ENCODE measurements at places on chromosomes 6 and 20.

DNA sequence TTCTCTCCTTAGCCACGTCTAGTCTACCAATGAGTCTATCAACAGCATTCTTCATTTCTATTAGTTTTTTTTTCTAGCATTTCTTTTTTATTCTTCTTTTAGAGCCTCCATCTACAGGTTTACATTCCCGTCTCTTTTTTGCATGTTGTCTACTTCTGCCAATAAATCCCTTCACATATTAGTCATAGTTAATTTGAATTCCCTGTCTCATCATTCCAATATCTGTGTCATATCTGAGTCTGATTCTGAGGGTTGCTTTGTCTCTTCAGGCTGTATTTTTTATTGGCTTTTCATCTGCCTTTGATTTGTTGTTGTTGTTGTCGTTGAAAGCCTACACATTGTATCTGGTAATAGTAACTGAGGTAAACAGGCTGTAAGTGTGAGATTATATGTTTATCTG lies 104.6 kb downstream of the HMGCLL1 start:
- DNase-seq = no peak

- DNase-seq = peak; percentile 18
Observed at GRCh38 chr6:14903176-14904038, 342.5 kb upstream of the JARID2 start.

GRCh38 chr20:63881451-63882226 lies 13.3 kb upstream of the DNAJC5 start:
- no peak for DNase-seq

GRCh38 chr6:133833949-133834359 lies 55.0 kb upstream of the TCF21 start:
- DNase-seq = no peak

DNA sequence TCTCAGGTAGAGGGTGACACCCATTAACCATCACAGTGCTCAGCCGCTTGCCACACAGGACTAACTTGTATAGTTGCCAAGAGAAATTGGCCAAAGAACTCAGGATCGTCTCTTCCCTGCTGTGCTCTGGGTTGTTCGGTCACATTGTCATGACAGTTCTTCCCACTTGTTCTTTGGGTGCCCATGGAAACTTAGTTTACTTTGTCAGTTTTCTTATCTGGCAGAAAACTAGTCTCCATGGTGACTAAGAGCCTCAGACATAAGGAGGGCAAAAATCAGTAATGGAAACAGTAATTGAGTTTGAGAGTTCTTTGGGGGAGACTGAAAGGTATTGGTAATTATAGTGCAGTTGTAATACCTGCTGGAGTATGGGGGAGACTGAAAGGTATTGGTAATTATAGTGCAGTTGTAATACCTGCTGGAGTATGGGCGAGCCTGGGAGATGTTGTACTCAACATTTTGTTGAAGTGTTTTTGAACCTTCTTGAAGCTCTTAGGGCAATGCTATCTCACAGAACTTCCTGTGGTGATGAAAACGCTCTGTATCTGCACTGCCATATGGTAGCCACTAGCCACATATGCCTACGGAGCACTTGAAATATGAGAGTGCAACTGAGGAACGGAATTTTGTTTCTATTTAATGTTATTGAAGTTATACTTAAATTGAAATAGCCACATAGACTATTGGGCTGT lies 95.2 kb upstream of the HDGFL1 start:
- DNase-seq = no peak

DNA sequence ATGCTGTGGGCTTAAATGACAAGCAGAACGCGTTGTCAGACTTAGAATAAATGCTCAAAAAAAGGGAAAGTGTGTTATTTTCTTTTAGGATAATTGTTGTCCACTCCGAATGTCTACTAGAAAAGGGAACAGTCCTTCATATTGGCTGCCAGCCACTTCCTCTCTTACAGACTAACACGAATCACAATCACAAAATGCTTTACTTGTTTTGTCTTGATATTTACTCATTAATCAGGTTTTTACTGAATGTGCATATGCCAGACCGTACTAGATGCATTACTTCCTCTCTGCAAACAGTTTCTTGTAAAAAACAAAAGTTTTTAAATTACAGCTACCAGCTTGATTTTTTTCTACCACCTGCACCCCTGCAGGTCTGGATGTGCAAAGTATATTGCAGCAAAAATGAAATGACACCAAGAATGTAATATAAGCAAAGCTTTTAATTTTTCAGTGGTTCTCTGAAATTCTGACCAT lies 821 bp downstream of the DHX35 start:
- no peak for DNase-seq

GRCh38 chr6:70376628-70377027 lies 36.7 kb upstream of the FAM135A start:
- DNase-seq = no peak

- DNase-seq = no peak
Observed at GRCh38 chr20:17202673-17203072, 24.2 kb upstream of the PCSK2 start.

- no peak for DNase-seq
Observed at GRCh38 chr6:1838604-1839213, 229.0 kb downstream of the FOXC1 start.

- no peak for DNase-seq
Observed at GRCh38 chr6:47922391-47922790, 140.6 kb downstream of the OPN5 start.

- no peak for DNase-seq
Observed at GRCh38 chr6:74749211-74750147, 456.4 kb downstream of the COL12A1 start.

- DNase-seq = no peak
Observed at GRCh38 chr6:138263963-138264362, 45.7 kb upstream of the PBOV1 start.

DNA sequence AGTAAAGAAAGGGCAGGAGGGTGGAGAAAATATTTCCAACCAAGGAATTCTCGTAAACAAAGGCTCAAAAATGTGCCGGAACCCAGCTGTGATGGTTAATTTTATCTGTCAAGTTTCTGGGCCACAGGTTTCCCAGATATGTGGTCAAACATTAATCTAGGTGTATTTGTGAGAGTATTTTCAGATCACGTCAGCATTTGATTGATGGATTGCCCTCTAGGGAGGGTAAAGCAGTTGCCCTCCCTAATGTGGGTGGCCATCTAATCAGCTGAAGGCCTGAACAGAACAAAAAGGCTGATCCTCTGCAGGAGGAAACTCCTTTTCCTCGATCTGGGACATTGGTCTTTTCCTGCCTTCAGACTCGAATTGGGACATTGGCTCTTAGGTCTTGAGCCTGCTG lies 298.7 kb upstream of the TCF21 start:
- DNase-seq = no peak

DNA sequence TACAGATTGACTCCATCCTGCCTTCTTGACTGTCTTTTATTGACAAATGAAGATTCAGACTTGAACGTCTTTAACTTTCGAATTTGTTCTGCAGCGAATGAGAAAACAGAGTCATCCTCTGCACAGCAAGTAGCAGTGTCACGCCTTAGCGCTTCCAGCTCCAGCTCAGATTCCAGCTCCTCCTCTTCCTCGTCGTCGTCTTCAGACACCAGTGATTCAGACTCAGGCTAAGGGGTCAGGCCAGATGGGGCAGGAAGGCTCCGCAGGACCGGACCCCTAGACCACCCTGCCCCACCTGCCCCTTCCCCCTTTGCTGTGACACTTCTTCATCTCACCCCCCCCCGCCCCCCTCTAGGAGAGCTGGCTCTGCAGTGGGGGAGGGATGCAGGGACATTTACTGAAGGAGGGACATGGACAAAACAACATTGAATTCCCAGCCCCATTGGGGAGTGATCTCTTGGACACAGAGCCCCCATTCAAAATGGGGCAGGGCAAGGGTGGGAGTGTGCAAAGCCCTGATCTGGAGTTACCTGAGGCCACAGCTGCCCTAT lies 12.2 kb downstream of the BRD2 start:
- no peak for DNase-seq

DNA sequence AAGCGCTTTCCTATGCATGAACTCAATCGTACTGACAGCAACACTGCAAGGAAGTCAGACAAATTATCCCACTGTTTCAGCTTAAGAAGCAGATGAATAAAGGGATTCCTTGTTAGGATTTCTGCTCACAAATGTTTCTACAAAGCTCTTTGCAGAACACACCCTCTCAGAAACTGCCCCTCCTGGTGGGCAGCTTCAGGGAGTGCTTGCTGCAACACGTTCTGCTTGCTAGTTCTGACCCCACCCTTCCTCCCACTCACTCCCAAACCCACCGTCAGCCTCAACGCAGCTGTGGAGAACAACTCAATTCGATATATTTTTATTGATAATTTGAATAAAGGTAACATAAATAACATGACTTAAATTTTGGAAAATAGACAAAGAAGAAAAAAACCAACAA lies 250.8 kb upstream of the PRDM1 start:
- peak; percentile 26 for DNase-seq

GRCh38 chr20:37475252-37475651 lies 45.8 kb upstream of the NNAT start:
- DNase-seq = no peak

- no peak for DNase-seq
Observed at GRCh38 chr6:136095986-136096385, 154.1 kb downstream of the MTFR2 start.

DNA sequence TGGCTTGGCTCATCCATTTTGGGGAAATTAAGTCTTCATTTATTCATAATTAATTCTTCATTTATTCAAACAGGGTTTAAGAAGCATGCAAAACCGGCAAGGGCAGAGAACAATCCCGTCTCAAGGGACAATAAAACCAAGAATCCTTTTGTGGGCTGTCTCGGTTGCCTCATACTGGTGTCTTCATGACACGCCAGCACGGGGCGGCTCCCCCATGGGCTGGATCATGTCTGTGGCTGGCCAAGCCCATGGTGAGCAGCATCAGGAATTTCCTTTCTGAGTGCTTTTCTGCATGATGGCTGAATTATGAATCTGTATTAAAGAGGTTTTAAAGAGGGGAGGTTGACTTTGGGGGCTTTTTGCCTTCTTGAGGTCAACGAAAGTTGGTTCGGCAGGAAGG lies 38.3 kb upstream of the DUSP22 start:
- DNase-seq = no peak

- no peak for DNase-seq
Observed at GRCh38 chr20:49597825-49598395, 30.0 kb upstream of the PTGIS start.

- DNase-seq = no peak
Observed at GRCh38 chr20:480044-480443, 17.7 kb upstream of the TBC1D20 start.

DNA sequence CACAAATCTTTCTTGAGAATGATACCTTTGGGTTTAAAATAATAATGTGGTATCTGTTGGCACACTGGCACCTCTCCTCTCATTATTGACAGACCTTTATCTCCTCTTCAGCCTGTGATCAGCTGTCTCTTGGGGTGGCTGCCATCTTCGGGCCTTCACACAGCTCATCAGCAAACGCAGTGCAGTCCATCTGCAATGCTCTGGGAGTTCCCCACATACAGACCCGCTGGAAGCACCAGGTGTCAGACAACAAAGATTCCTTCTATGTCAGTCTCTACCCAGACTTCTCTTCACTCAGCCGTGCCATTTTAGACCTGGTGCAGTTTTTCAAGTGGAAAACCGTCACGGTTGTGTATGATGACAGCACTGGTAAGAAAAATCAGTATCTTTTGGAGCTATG lies 232.8 kb downstream of the GRIK2 start:
- DNase-seq = no peak

GRCh38 chr20:48823960-48824498 lies 3.8 kb downstream of the PREX1 start:
- peak; percentile 88 for DNase-seq

- no peak for DNase-seq
Observed at GRCh38 chr6:144063246-144063743, 32.1 kb downstream of the SF3B5 start.

- DNase-seq = no peak
Observed at GRCh38 chr20:22908437-22908836, 126.7 kb upstream of the SSTR4 start.

- no peak for DNase-seq
Observed at GRCh38 chr6:168925671-168926070, 328.0 kb downstream of the THBS2 start.

GRCh38 chr20:11492386-11492785 lies 425.3 kb upstream of the BTBD3 start:
- DNase-seq = no peak

GRCh38 chr6:155126727-155127439 lies 131.8 kb downstream of the TIAM2 start:
- peak; percentile 86 for DNase-seq

GRCh38 chr6:121971931-121972335 lies 427.5 kb upstream of the HSF2 start:
- no peak for DNase-seq

- peak; percentile 7 for DNase-seq
Observed at GRCh38 chr20:49385465-49385864, 97.0 kb downstream of the KCNB1 start.

DNA sequence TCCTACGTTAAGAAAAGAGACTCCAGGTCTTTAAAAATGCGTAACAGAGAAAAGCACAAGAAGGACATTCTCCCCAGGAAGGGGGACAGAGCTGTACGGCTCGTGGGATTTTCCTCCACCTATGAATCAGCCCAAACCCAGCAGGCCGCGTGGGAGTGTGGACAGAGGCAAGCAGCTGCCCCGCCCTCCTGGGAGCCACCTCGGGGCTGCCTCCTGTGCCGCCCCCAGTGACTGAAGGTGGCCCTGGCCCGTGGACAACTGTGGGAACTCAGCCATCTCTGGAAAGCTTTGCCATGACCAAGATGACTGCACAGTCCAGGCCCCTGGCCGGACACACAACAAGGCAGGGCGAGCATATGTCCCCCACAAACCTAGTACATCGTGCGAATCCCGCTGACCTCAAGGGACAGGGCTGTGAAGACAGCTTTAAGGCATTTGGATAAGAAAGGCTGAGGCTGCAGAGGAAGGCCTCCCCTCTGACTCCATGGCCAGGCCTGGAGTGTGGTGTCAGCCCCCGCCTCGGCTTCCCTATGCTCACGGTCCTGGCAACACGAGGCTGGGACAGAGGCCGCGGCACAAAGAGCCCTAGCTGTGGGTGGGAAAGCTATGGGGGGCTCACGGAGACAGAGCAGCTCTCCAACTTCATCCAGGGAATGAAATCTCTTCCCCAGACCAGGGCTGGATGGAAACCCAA lies 26.9 kb downstream of the PXDC1 start:
- no peak for DNase-seq

GRCh38 chr20:10474606-10475184 lies 39.6 kb downstream of the SLX4IP start:
- DNase-seq = no peak

DNA sequence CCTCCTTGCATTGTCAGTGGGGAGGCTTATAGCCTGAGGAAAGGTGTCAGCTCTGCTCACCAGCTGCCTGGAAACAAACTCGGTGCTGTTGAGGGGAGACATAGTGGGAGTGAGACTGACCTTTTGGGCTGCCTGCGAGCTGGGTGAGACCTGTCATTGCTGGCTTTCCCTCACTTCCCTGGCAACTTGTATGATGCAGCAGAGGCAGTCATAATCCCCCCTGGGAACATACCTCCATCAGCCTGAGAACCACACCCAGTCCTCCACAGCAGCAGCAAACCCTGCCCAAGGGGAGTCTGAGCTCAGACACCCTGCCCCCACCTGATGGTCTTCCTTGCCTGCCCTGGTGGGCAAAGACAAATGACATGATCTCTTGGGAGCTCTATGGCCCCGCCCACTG lies 521.2 kb upstream of the IMPG1 start:
- no peak for DNase-seq

Data from activated CD8-positive, alpha-beta T cell treated with anti-CD3 and anti-CD28 coated beads for 36 hours (primary cell).